ENCODE measurements at places on chromosomes 5 and 9. TPM values are rescaled to one million over a fixed set of nuclear protein-coding genes. Genes with fewer than 3 reads are reported as not detected.

GRCh38 chr9:137721899-137722298 lies 103.1 kb downstream of the EHMT1 start:
- DNase-seq = no peak

DNA sequence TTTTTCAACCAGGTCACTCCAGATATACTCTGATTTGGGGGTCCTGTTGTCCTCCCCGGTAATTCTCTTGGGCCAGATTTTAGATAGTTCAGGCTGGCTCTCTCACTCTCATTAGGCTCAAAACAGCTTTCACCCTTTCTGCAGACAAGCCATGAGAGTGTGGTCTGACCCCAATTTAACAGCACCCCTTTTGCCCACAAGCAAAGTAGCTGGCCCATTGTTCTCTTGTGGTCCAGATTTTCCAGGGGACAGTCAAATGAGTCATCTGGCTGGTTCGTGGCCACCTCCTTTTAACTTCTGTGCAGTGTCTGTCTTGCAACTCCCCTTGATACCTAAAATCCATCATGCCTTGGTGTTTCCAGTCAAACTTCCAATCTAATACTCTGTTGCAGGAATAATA lies 16.5 kb downstream of the BHMT2 start:
- DNase-seq = no peak

DNA sequence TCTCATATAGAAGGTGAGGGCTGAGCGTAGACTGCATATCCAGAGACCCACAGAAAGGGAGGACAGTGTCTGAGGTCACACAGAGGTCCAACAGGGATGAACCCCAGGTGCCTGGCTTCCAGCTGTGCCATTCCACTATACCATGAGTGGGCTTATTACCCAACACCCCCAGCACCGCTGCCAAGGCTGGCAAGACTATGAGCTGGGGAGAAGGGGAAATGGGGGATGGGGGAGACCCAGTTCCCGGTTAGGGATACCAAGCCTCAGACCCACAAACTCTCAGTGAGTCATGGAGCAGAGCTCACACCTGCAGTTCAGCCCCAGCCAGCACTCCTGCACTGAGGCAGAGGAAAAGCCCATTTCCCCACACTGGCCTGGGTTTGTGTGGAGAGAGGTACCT lies 106.4 kb downstream of the PSD2 start:
- DNase-seq = no peak

- DNase-seq = no peak
Observed at GRCh38 chr9:68927165-68927564, 86.7 kb downstream of the PRKACG start.

GRCh38 chr5:118430076-118430475 lies 558.3 kb downstream of the DTWD2 start:
- DNase-seq = no peak

GRCh38 chr9:106936680-106937079 lies 73.7 kb downstream of the ZNF462 start:
- DNase-seq = no peak

- DNase-seq = no peak
Observed at GRCh38 chr5:91906027-91906426, 522.9 kb upstream of the ARRDC3 start.

DNA sequence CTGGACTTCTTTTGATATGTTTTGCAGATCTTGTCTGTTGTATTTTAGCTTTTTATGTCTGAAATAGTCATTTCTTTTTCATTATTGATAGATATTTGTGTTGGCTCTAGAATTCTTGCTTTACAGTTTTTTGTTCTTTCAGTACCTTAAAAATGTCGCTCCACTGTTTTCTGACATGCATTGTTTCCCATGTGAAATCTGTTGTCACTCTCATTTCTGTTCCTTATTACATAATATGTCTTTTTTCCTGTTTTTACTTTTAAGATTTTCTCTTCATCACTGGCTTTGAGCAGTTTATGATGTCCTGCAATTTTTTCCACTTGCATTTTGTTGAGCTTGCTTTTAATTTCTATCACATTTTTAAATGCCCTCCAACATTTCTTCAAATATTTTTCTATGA lies 270.4 kb upstream of the TARS1 start:
- DNase-seq = no peak

DNA sequence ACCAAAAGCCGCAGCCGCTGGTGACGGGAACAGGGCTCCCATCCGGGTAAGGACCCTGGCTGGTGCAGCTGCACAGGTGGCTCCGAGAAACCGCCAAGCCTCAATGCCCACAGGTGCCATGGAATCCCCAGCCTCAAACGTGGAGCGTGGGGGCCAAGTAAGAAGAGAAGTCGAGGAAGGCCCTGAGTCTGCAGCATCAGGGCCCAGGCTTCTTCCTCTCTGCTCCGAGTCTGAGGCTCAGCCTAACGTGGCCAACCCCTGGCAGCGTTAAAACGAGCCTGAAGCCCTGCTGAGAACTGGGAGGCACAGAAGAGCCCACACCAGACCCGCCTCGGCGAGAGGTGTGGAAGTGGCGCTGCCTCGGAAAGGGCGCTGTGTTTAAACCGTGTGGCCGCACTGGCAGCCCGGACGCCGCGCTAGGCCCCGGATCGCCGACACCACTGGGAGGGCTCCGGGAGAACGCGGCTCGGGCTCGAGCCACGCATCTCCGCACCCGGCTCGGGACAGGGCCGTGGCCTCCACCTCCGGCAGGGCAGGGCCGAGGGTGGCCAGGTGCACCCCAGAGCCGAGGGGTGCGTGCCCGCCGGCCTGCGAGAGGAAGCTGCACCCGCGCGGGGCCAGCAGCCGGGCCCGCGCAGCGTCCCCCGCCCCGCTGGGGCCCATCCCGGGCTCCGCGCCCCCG lies 730 bp downstream of the ZMYND19 start:
- no peak for DNase-seq

DNA sequence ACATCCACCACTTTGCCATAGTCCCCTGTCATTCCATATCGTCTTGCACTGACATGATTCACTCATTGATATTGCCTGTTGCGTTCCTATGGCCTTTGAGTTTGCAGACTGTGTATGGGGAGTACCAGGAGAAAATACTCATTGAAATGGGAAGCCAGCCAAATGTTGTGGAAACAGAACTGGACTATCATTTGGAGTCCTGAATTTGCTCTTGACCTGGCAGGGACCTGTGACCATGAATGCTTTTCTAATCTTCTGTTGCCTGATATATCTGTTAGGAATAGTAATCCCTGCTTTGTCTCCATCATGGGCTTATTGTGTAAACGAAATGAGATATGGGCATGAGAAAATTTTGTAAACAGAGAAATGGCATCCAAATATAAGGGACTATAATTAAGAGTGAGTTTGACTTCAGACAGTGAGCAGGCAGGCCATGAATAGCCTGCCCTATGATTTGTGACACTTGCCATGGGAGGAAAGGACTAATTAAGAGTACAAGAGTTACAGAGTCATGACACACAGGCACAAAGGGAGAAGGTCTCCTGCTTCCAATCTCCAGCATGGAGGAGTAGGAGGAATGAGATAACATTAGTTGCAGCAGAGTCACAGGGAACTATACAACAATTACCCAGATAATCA lies 572.9 kb upstream of the SGCD start:
- no peak for DNase-seq

DNA sequence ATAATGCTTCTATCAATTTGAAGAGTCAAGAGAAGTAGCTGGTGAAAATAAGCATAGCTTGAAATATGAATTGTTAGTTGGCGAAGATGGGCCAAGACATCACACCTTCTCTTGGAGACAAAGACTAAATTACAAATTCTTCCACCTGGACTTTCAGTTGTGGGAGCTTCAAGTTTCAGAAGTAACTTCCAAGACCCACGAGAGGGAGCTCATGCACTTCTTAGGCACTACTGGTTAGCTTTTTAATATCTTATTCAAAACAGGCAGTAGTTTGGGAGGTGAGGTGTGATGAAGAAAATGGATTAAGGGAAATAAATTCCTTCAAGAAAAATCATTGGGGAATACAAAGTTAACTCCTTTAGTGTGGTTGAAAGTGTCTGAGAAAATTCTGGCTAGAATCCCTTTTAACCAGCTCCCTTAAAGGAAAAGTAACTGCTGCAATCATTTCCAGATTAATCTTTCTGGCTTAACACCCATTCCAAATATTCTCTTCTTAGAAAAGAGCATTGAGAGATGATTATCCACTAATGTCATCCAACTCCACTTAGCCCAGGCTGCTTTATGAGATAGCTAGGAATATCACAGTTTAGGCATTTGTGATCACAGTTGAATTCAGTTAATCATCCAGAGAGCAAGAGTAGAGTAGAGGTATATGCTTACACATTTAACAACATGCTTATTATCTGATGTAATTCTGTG lies 139.5 kb upstream of the DMRTA1 start:
- peak; percentile 6 for DNase-seq

- DNase-seq = peak; percentile 55
Observed at GRCh38 chr9:117782931-117783788, 79.0 kb downstream of the TLR4 start.

- no peak for DNase-seq
Observed at GRCh38 chr5:90479611-90480385, 5.1 kb downstream of the POLR3G start.

GRCh38 chr5:171955761-171956160 lies 50.7 kb downstream of the FBXW11 start:
- no peak for DNase-seq

DNA sequence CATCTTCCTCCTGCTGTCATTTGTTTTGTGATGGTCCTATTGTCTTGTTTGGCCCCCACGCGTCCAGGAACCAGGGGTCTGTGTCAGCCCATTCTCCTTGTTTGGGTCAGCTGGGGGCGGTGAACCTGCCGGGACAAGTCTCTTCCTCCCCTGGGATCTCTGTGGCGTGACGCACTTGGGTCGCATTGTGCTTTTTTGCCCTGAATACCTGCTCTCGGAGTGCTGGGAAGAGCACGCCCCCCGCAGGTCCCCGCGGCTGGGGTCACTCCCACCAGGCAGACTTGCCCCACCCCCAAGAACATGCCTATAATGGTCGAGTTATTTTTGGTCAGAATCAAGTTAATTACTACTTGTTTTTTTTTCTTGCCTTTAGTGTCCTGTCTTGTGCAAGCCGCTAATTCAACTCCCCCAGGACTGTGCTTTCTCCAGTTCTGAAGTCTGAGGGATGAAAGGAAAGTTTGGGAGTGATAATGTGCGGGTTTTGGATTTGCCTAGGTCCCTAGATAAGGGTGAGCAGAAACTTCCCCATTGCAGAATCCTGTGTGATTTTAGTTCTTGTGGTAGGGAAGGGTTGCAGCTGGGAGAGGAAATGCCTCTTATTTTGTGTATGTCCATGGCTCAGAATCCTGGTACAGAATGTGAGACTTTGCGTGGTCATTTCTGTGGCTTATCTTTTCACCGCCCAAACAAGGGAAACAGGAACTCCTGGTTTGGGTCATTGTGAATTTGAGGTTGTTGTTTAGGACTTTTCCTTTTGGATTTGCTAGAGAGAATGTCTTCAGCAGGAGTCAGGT lies 789 bp downstream of the ACER2 start:
- DNase-seq = no peak

DNA sequence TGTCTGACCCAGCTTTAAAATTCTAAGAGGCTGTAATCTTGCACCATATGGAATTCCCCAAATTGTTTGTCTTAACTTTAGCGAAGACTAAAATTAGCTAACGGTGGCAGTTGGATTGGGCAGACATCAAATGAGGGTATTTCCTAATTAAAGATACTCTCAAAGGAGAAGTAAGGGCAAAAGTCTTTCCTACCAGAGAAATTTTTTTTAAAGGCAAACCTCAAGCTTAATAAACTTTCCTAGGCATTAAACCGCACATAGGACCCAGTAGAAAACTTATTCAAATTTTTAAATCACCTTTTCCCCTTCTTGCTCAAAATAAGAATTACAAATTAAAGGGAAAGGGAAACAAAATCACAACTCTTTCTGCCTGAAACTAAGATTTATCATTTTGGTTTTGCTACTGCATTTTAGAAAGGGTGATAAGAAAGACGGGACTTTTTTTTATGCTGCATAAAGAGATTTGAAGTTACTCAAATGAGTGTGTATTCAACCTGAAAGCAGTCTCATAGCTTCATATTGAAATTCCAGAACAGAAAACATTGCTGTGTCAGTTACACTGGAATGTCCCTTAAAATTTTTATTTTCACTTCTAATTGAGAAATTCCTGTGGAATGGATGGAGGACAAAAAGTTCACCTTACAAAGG lies 189.1 kb upstream of the PTGER4 start:
- DNase-seq = no peak

GRCh38 chr5:90994796-90995195 lies 388.3 kb downstream of the ARRDC3 start:
- no peak for DNase-seq

GRCh38 chr9:137077758-137078693 lies 709 bp downstream of the UAP1L1 start:
- no peak for DNase-seq

GRCh38 chr9:14573319-14573718 lies 119.9 kb downstream of the ZDHHC21 start:
- no peak for DNase-seq

DNA sequence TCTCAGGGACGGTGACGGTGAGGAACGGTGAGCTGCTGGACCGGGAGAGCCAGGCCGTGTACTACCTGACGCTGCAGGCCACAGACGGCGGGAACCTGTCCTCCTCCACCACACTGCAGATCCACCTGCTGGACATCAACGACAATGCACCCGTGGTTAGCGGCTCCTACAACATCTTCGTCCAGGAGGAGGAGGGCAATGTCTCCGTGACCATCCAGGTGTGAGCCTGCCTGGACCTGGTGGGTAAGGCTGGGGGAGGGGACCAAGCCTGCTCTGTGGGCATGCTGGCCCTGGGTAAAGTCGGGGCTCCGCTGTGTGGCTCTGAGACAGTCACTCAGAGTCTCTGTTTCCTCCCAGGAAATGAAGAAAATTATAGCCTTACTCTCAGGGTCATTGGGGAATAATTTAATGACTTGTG lies 29.3 kb downstream of the CDHR2 start:
- DNase-seq = no peak

DNA sequence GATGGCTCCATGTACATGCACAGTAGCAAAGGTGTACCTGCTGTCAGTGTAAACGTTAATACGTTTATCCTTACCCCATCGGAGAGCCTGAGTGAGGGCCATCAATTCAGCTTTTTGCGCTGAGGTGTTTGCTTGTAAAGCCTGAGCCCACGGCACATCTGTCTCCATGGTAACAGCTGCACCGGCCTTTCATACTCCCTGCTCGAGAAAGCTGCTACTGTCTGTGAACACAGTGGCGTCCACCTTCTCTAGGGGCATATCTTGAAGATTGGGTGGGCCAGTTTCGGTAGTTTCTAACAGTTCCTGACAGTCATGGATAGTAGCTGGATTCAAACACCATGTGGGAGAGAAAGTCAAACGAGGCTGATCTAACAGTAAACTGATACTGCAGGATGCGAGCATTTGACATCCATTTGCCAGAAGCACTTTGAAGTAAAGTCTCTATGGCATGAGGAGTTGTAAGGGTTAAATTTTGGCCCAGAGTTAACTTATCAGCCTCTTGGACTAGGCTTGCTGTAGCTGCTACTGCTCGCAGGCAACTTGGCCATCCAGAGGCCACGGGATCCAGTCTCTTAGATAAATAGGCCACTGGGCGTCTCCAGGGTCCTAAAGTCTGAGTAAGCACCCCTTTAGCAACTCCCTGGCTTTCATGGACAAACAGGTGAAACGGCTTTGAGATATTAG lies 21.0 kb upstream of the RHOBTB3 start:
- DNase-seq = no peak

- no peak for DNase-seq
Observed at GRCh38 chr9:5449521-5450358, 602 bp upstream of the CD274 start.

Gene CKMT2
- total RNA-seq = not detected

Gene GCNT1
- 17.8 TPM for total RNA-seq

Gene PSD2
- total RNA-seq = 0.03 TPM

Gene NR6A1
- total RNA-seq = 1.0 TPM

Gene STXBP1
- 72.6 TPM for total RNA-seq

Gene LURAP1L
- 0.31 TPM for total RNA-seq

Gene PRUNE2
- total RNA-seq = 2.2 TPM

Gene ATP10B
- total RNA-seq = not detected

Gene ARHGEF28
- total RNA-seq = 13.6 TPM

Gene IFNA8
- total RNA-seq = not detected

Gene HTR1A
- total RNA-seq = not detected

Gene TBCA
- total RNA-seq = 167 TPM

Gene RXRA
- 15.7 TPM for total RNA-seq

Data from SJSA1 (cell line).